ENCODE measurements at places on chromosomes 5 and 9. TPM values are rescaled to one million over a fixed set of nuclear protein-coding genes. Genes with fewer than 3 reads are reported as not detected.

- peak overlapping the region; percentile 89 for H3K27ac ChIP-seq
- H3K27me3 ChIP-seq = no peaks in the 10 kb centered on the region
- H3K4me1 ChIP-seq = peaks cover 33% of the 10 kb centered on the region
- H3K36me3 ChIP-seq = no peaks in the 10 kb centered on the region
Observed at GRCh38 chr9:120933310-120934055, 6.9 kb upstream of the TRAF1 start.

The SYK gene
- total RNA-seq = 10.0 TPM

- H3K4me1 ChIP-seq = no peaks in the 10 kb centered on the region
- H3K4me3 ChIP-seq = no peak overlapping the region
- no peaks in the 10 kb centered on the region for H3K36me3 ChIP-seq
- no peak overlapping the region for H3K27ac ChIP-seq
Observed at GRCh38 chr5:83368319-83368718, 103.2 kb upstream of the VCAN start.

- no peak overlapping the region for H3K27ac ChIP-seq
- no peak overlapping the region for H3K4me3 ChIP-seq
- H3K27me3 ChIP-seq = no peaks in the 10 kb centered on the region
- H3K4me1 ChIP-seq = no peaks in the 10 kb centered on the region
- DNase-seq = no peak
Observed at GRCh38 chr9:133876144-133876543, 116.0 kb downstream of the VAV2 start.

The HAVCR1 gene
- not detected for total RNA-seq

- H3K4me1 ChIP-seq = peaks cover 53% of the 10 kb centered on the region
- H3K36me3 ChIP-seq = no peaks in the 10 kb centered on the region
- no peak for DNase-seq
- peak overlapping the region; percentile 88 for H3K27ac ChIP-seq
- H3K4me3 ChIP-seq = peak overlapping the region; percentile 69
Observed at GRCh38 chr9:35792024-35792813, 828 bp downstream of the NPR2 start.
